ENCODE measurements at places on chromosomes 7 and 10.

- peak; percentile 94 for DNase-seq
Measured at GRCh38 chr7:65475734-65476319, 102.2 kb downstream of the ZNF92 start.

GRCh38 chr7:48419401-48419800 is 248.1 kb downstream of the ABCA13 start:
- no peak for DNase-seq

GRCh38 chr7:158931804-158932298 is 75.5 kb downstream of the DYNC2I1 start:
- DNase-seq = no peak

GRCh38 chr7:135501402-135501801 is 8.5 kb downstream of the CNOT4 start:
- DNase-seq = no peak

GRCh38 chr7:2018569-2019460 is 213.9 kb downstream of the MAD1L1 start:
- DNase-seq = no peak

DNA sequence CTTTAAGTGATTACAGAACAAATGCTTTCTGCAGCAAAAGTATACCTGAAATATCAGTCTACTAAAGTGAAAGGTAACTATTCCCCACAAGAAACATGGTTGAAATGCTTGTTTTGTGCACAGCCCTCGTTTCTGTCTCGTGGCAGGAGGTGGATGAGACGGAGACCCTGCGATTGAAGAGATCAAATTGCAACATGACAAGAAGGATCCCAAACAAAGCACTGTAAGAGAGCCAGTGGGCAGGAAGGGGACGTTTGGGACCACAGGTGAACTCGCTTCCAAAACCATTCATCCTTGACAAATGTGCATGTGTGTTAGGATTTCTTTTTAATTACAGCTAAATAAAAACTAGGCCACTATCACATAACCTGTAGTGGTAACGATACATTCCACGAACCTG is 192.6 kb downstream of the CCSER2 start:
- no peak for DNase-seq

DNA sequence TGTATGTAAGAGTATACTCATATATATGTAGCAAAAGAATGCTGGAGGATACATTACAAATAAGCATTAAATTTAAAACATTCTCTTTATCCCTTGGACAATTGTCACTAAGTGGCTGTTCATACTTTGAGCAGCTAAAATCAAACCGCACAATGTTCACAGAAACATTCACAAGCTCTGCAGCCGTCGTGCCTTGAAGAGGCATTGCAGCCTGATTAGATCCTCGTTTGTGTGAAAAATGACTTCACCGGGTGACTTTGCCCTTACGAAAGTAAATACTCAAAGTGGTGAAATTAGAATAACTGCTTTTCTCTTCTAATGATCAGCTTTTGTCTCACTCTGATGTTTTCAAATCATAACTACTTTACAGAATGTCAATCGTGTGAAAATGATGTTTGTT is 319.0 kb downstream of the GFRA1 start:
- DNase-seq = no peak

- peak; percentile 46 for DNase-seq
Measured at GRCh38 chr10:106175760-106176377, 988.6 kb downstream of the SORCS1 start.

DNA sequence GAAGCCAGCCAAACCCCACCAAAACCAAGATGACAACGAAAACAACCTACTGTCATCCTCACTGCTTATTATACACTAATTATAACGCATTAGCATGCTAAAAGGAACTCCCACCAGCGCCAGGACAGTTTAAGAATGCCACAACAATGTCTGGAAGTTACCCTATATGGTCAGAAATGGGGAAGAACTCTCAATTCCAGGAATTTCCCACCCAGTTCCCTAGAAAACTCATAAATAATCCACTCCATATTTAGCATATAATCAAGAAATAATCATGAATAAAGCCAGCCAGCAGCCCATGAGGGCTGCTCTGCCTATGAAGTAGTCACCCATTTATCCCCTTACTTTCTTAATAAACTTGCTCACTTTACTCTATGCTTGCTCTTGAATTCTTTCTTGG is 20.8 kb downstream of the MICU1 start:
- DNase-seq = no peak

DNA sequence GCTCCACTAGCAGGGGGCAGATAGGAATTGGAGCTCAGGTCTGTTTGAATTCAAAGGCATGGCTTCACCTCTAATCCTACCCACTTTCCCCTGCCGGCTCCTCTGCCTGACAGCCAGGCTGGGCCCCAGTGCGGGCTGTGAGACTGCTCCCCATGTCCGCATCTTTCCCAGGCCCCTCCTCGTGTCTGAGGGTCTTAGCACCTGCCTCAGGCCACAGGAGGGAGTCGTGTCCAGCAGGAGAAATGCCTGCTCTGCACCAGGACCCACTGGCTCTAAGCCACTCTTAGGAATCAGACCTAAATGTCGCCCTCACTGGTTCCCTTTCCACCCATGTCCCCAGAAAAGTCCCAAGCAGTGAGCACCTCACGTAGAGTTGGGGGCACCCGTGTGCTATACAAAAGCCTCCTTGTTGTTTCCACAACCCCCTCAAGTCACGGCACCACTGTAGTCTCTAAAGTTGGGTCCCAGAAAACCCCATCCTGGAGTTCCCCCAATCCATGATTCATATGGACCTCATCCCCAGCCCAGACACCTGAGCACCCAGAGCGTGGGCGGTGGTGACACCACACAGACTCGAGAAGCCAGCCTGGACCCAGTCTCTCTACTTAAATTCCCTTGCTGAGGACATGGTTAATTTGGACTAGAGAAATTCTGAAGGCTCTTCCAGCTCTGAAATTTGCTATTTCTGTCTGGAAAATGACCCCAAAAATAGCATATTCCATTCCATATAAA is 466.4 kb upstream of the ZMIZ1 start:
- no peak for DNase-seq

GRCh38 chr7:12297283-12298108 is 86.4 kb downstream of the TMEM106B start:
- DNase-seq = no peak

DNA sequence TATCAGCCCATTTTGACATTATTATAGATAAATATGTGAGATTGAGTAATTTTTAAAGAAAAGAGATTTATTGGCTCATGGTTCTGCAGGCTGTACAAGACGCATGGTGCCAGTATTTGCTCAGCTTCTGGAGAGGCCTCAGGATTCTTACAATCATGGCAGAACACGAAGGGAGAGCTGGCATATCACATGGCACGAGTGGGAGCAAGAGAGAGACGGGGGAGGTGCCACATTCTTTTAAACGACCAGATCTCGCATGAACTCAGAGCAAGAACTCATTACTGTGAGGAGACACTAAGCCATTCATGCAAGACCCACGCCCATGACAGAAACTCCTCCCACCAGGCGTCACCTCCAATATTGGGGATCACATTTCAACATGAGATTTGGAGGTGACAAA is 40.1 kb upstream of the ZNF488 start:
- DNase-seq = no peak

DNA sequence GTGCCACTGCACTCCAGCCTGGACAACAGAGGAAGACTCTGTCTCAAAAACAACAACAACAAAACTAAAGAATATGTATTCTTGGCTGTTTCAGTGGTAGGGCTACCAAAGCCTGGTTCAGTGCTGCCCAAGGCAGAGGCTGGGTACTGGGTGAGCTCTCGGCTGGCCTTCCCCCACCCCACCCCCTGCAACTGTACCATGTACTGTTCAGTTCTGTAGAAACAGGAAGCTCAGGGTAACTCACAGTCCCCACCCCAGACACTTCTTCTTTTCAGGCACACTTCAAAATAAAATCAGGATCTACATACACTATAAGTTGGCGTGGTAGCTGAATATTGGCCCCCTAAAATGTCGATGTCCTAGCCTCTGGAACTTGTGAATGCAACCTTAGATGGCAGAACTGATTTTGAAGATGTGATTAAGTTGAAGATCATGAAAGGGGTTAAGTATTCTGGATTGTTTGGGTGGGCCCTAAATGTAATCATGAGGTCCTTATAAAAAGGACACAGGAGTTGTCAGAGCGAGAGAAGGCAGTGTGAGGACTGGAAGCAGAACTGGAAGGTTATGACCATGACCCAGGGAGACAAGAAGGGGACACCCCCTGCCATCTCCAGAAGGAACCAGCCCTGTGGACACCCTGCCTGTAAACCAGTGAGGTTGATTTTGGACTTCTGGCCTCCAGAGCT is 31.2 kb downstream of the TBXAS1 start:
- DNase-seq = no peak

DNA sequence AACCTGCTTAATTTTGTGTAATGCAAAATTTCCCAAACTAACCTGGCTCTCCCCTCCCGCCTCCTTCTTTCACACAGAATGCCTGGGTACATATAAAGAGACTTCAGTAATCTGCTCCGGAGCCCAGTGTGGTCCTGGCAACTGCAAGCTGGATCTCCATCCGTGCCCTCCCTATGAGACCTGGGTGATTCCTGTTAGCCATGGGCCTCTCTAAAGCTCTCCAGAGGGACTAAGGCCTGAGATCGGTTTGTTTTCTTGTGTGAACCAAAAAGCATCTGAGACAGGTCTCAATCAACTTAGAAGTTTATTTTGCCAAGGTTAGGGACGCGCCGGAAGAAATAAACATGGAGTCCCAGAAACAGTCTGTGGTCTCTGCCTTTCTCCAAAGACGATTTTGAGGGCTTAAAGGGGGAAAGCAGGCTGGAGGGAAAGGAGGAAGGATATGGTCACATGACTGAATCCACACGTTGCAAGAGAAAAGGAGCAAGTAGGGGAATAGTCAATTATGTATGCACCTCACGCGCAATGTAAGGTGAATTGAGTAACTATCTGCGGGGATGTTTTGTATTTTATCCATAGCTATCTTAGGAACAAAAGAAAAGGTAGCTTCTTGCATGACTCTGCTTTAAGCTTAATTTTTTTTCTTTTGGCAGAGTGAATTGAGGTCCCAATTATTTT is 46.2 kb upstream of the CCDC3 start:
- no peak for DNase-seq

GRCh38 chr10:71580926-71581325 is 138.7 kb downstream of the C10orf105 start:
- no peak for DNase-seq

DNA sequence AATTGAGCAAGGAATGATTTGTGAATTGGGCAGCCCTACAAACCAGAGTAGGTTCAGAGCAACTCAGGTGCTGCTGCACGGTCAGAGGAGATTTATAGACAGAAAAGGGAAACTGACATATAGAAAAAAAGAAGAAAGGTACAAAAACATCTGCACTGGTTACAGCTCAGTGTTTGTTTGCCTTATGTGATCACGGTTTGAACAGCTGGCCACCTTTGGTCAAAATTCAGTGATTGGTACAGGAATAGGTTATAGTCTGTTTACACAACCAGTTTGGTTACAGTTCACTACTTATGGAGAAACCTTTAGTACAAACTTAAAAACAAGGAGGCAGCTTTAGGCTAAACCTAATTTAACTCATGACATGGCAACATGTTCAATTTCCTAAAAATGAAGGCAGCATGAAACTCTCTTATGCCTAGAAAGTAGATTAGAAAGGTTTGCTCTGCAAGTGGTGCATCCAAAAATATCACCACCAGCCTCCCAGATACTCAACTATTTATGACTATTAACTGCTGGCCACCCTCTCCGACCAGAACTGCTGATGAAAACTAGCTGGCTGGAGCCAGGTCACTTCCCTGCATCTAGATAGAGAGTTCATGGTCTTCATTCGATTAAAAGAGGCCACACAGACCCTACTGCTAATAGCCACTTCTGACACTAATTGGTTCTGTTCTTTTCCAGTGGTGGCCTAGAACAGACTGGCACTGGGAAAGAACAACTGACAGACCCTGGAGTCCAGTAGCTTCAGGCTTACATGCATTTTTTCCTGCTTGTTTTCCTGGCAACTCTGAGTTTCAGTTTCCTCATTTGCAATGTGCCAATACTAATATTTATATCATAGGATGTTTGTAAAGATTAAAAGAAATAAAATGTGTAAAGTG is 548.0 kb downstream of the CCSER2 start:
- DNase-seq = no peak

- DNase-seq = no peak
Measured at GRCh38 chr7:151809146-151809863, 67.6 kb downstream of the PRKAG2 start.

DNA sequence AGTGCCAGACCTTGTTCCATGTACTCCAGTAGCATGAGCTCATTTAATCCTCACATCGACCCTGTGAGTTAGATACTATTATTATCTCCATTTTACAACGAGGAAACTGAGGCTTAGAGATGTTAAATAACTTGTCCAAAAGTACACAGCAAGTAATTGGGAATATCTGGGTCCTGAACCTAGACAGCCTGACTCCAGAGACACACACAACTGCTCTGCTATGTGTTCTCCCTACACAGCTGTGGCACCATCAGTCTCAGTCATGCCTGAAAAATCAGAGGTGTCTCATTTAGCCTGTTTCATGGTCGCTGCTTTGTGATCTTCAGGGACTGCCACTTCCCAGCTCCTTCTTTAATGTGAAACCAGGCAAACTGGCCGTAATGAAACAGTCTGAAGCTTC is 56.5 kb downstream of the COL1A2 start:
- DNase-seq = no peak

- DNase-seq = no peak
Measured at GRCh38 chr7:46719616-46720015, 798.5 kb upstream of the IGFBP3 start.

DNA sequence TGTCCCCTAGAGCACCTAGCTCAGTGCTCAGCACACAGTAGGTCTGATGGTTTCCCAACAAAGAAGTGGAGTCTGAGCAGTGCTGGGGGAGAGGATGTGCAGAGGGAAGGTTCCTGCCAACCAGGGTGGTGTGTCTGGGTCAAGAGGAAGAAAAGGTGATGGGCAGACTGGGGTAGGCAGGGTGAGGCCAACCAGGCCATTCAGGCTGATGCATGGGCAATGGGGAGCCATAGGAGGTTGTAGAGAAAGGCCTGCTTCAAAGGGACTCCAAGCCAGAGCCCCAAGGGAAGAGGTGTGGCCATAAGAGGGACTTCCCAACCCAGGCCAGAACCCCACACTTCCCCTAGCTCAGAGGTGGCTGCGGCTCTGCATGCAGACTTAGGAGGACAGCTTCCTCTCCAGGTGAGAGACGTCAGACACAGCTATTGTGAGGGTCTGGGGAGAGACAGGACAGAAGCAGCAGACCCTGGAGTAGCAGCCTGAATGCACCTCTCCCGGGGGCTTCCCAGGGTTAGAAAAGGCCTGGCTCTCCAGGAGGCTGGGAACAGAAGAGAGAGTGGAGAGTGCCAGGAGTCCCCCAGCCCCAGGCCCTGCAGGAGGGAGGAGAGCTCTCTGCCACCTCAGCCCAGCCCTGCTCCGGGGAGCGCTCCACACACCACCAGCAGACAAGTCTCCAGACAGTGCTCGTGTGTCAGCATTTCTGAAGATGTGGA is 87.4 kb upstream of the ZMIZ1 start:
- DNase-seq = no peak

- no peak for DNase-seq
Measured at GRCh38 chr7:127417346-127417745, 24.8 kb upstream of the ZNF800 start.

DNA sequence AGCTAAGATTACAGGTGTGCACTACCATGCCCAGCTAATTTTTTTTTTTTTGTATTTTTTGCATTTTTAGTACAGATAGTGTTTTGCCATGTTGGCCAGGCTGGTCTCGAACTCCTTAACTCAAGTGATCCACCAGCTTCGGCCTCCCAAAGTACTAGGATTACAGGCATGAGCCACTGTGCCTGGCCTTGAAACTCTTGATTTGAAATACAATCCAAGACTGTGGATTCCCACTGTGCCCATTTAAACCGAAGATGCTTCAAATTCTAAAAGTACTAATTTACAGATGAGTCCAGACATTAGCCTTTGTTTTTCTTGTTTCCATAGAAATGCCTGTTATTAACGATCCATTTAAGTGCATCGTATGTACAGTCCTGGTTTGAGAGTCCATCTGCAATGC is 130.9 kb downstream of the CACNA2D1 start:
- DNase-seq = no peak

Measured in NAMALWA (cell line).